Activated CD4-positive, alpha-beta T cell treated with anti-CD3 and anti-CD28 coated beads, Interleukin-2, amount 10 ng/mL, durations not matched to agents 7 days and 5 days (primary cell): ENCODE measurements at places on chromosomes 12 and 14. TPM values are rescaled to one million over a fixed set of nuclear protein-coding genes. Genes with fewer than 3 reads are reported as not detected.

Gene NRL
- total RNA-seq, result 3.3 TPM

Gene PPP1R36
- total RNA-seq, result 0.50 TPM

GRCh38 chr14:64681796-64682710 is 22.2 kb upstream of the PLEKHG3 start:
- no peaks in the 10 kb centered on the region for H3K36me3 ChIP-seq
- no peak for DNase-seq
- no peak overlapping the region for H3K4me3 ChIP-seq
- peaks cover 23% of the 10 kb centered on the region for H3K4me1 ChIP-seq

DNA sequence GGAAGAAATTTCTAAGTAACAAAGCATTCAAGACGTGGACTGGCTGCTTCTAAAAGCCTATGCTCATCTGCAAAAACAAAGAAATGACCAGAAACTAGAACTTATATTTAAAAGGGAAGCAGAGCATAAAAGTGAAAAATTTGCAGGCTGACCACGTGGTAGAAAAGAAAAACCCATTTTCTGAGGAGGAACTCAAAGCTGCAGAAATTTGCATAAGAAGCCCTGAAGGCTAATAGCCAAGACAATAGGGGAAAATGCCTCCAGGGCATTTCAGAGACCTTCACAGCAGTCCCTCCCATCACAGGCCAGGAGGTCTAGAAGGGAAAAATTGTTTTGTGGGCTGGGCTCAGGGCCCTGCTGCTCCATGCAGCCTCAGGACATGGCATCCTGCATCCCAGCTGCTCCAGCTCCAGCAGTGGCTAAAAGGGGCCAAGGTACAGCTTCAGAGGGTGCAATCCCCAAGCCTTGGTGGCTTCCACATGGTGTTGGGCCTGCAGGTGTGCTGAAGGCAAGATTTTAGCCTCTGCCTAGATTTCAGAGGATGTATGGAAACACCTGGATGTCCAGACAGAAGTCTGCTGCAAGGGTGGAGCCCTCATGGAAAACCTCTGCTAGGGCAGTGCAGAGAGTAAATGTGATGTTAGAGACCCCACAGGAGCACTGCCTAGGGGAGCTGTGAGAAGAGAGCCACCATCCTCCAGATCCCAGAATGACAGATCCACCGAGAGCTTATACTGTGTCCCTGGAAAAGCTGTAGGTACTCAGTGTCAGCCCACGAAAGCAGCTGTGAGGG is 55.5 kb downstream of the CHGA start:
- peaks cover 2% of the 10 kb centered on the region for H3K4me1 ChIP-seq
- DNase-seq, result no peak
- no peak overlapping the region for H3K27ac ChIP-seq
- no peak overlapping the region for H3K4me3 ChIP-seq
- no peaks in the 10 kb centered on the region for H3K27me3 ChIP-seq

- H3K27me3 ChIP-seq, result no peaks in the 10 kb centered on the region
- H3K36me3 ChIP-seq, result peaks cover 33% of the 10 kb centered on the region
- DNase-seq, result no peak
- H3K27ac ChIP-seq, result peak overlapping the region; percentile 95
- H3K4me1 ChIP-seq, result peaks cover 61% of the 10 kb centered on the region
Measured at GRCh38 chr14:51845811-51846210, 14.6 kb upstream of the GNG2 start.

DNA sequence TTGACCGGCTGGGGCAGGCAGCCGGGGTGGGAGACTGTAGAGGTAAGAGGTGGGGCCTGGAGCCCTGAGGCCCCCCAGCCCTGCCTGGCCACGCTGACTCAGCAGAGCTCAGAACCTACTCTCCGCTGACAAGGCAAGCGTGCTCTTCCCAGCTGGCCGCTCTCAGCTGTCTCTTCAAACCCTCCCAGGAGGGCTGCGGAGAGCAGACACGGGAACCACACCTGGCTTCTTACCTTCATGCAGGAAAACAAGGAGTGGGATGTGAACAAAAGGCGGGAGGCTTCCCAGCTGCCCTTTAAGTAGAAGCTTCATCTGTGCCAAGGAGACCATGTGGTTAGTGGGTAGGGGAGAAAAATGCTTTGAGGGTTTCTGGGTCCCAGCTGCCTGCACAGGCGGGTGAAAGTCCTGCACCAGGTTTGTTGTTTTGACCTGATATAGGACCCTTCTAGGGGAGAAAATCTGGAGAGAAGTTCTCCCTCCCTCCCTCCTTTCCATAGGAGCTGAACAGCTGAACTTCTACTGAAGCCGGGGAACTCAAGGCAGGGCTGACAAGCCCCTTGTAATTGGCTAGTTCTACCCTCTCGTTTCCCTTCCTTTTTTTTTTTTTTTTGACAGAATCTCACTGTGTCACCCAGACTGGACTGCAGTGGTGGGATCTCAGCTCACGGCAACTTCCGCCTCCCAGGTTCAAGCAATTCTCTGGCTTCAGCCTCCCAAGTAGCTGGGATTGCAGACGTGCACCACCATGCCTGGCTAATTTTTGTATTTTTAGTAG is 12.8 kb upstream of the TESC start:
- H3K36me3 ChIP-seq, result no peaks in the 10 kb centered on the region
- H3K27ac ChIP-seq, result no peak overlapping the region
- no peak overlapping the region for H3K4me3 ChIP-seq
- H3K4me1 ChIP-seq, result no peaks in the 10 kb centered on the region
- no peak for DNase-seq
- H3K27me3 ChIP-seq, result peaks cover 7% of the 10 kb centered on the region

GRCh38 chr12:51726931-51727330 is 121.6 kb downstream of the FIGNL2 start:
- peaks cover 46% of the 10 kb centered on the region for H3K27me3 ChIP-seq
- no peak for DNase-seq
- no peak overlapping the region for H3K27ac ChIP-seq
- H3K4me1 ChIP-seq, result peaks cover 2% of the 10 kb centered on the region
- H3K36me3 ChIP-seq, result no peaks in the 10 kb centered on the region

DNA sequence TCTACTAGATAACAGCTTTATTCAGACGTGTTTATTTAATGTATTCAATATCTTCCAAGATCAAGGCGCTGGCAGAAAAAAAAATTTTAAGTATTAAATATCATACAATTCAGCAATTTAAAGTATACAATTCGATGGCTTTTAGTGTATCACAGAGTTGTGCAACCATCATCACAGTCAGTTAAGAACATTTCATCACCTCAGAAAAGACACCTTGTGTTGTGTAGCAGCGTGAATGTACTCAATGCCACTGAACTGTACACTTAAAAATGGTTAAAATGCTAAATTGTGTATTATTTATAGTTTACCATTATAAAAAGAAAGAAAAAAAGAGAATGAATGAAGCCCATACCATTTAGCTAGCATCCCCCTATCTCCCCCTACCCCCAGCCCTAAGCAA is 96.4 kb downstream of the RIN3 start:
- H3K4me3 ChIP-seq, result no peak overlapping the region
- peaks cover 19% of the 10 kb centered on the region for H3K36me3 ChIP-seq
- H3K27ac ChIP-seq, result no peak overlapping the region
- H3K4me1 ChIP-seq, result peaks cover 48% of the 10 kb centered on the region
- DNase-seq, result no peak

GRCh38 chr12:123127182-123127495 is 23.8 kb downstream of the PITPNM2 start:
- DNase-seq, result no peak
- no peak overlapping the region for H3K4me3 ChIP-seq
- peaks cover under 1% of the 10 kb centered on the region for H3K36me3 ChIP-seq
- H3K27me3 ChIP-seq, result no peaks in the 10 kb centered on the region
- peaks cover 32% of the 10 kb centered on the region for H3K4me1 ChIP-seq

Gene SIX6
- not detected for total RNA-seq

Gene PRKD1
- total RNA-seq, result not detected

Gene HCAR2
- total RNA-seq, result not detected

DNA sequence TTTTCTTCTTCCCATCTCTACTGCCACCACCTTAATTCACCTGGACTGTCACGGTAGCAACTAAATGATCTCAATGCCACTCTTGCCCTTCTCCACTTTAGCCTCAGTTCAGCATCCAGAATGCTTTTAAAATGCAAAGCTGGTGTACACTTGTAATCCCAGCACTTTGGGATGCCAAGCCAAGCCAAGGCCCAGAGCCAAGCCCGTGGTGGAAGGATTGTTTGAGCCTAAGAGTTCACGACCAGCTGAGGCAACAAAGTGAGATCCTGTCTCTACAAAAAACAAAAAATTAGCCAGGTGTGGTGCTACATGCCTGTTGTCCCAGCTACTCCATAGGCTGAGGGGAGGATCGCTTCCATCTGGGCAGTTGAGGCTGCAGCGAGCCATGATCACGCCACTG is 5.9 kb downstream of the CIPC start:
- H3K4me1 ChIP-seq, result peaks cover 22% of the 10 kb centered on the region
- H3K27me3 ChIP-seq, result no peaks in the 10 kb centered on the region
- no peak overlapping the region for H3K4me3 ChIP-seq
- peaks cover 10% of the 10 kb centered on the region for H3K36me3 ChIP-seq
- no peak overlapping the region for H3K27ac ChIP-seq

GRCh38 chr12:54588110-54588889 is at the start of gene PPP1R1A:
TSS of gene PPP1R1A (minus strand) at chr12:54588659. CDS start at chr12:54588488, 171 bp downstream.
- peak within 1 kb of the TSS; percentile 3 for H3K4me3 ChIP-seq
- H3K4me1 ChIP-seq, result peaks cover 7% of the 10 kb centered on the region
- peaks cover 67% of the 10 kb centered on the region for H3K27me3 ChIP-seq

DNA sequence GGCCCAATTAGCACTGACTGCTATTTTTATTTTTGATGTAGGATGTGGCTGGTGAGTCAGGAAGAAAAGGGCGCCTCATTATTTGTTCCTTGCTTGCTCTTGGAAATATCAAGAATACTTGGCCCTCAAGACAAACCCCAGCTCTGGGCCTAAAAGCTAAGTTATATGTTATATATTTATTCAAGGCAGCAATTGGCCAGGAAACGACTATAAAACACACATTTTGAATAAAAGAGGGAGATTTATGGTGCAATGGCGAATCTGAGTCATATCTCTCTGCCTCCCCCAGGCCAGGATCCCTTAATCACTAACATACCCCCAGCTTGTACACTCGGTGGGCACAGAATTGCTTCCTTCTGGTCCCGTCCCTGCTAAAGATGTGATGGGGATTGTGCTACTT is 63.3 kb downstream of the TBX5 start:
- H3K4me1 ChIP-seq, result no peaks in the 10 kb centered on the region
- no peak overlapping the region for H3K27ac ChIP-seq
- H3K36me3 ChIP-seq, result no peaks in the 10 kb centered on the region
- H3K4me3 ChIP-seq, result no peak overlapping the region
- DNase-seq, result no peak
- no peaks in the 10 kb centered on the region for H3K27me3 ChIP-seq

Gene RPAP3
- 40.3 TPM for total RNA-seq

- peaks cover 4% of the 10 kb centered on the region for H3K27me3 ChIP-seq
- H3K36me3 ChIP-seq, result no peaks in the 10 kb centered on the region
- H3K4me1 ChIP-seq, result no peaks in the 10 kb centered on the region
- H3K4me3 ChIP-seq, result no peak overlapping the region
- no peak for DNase-seq
- no peak overlapping the region for H3K27ac ChIP-seq
Measured at GRCh38 chr12:66978802-66979201, 290.4 kb upstream of the CAND1 start.

Gene ADCY4
- 4.1 TPM for total RNA-seq

DNA sequence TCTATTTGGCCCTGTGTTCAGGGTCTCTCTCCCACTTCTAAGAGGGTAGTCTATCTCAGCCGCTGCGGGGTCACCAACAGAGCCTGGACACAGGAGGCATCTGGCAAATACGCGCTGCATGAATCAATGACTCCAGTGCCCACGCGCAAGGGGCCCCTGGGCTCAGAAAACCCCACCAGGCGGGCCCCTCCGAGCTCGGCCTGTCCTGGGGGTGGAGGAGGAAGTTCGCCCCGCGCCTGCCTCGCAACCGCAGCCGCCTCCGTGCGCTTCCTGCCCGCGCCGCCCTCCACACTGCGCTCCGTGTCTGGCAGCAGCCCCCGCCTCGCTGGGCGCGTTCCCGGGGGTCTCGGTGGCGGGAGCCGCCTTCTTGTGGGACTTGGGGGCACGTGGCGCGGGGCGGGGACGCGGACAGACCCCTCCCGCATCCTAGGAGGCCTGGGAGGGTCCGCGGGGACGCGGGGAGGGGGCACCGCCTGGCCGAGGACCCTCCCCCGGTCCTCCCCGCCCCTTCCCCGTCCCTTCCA is 811 bp upstream of the FBRSL1 start:
- no peaks in the 10 kb centered on the region for H3K27me3 ChIP-seq
- peaks cover 10% of the 10 kb centered on the region for H3K36me3 ChIP-seq
- peak overlapping the region; percentile 98 for H3K27ac ChIP-seq
- peak overlapping the region; percentile 86 for H3K4me3 ChIP-seq

GRCh38 chr12:78959556-78959955 is 95.0 kb downstream of the SYT1 start:
- no peaks in the 10 kb centered on the region for H3K4me1 ChIP-seq
- H3K4me3 ChIP-seq, result no peak overlapping the region
- DNase-seq, result no peak
- no peak overlapping the region for H3K27ac ChIP-seq
- H3K36me3 ChIP-seq, result no peaks in the 10 kb centered on the region
- no peaks in the 10 kb centered on the region for H3K27me3 ChIP-seq

DNA sequence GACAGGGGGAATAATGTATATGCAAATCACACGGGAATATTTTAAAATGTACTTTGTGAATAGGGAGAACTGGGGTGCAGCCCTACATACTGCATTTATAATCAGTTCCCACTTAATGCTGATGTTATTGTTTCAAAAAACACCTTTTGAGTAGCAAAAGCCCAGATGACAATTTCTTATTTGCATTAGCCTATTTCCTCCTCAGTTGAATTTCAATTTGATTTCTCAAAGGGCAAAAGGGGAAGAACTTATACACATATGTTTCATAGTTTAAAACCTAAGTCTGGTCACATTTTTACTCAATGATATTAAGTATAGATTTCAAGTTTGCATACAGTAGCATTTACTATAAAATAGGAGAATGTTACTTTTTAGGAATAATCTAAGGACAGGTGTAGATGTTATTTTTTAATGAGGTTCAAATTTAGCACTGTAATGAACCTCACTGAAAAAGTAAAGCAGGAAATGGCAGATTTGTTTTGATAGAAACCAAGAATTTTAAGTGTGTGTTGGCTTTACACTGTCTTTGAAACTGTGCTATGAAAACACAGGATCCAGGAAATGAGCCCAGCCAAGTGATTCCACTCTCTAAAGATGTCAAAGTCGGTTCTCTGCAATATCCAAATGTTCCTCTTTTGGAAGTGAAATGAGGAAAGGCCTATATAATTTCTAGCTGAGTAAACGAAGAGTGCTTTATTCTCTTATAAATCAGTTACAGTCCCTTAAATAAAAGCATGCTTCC is 367.4 kb downstream of the BTG1 start:
- DNase-seq, result peak; percentile 19
- H3K4me3 ChIP-seq, result peak overlapping the region; percentile 45
- H3K4me1 ChIP-seq, result peaks cover 34% of the 10 kb centered on the region
- no peaks in the 10 kb centered on the region for H3K27me3 ChIP-seq
- H3K36me3 ChIP-seq, result peaks cover 3% of the 10 kb centered on the region

Gene C12orf50
- total RNA-seq, result not detected

GRCh38 chr14:92686900-92687427 is 61.5 kb downstream of the LGMN start:
- H3K36me3 ChIP-seq, result peaks cover 28% of the 10 kb centered on the region
- DNase-seq, result peak; percentile 60
- peaks cover 2% of the 10 kb centered on the region for H3K4me1 ChIP-seq

Gene ACSS3
- total RNA-seq, result not detected

Gene FGD4
- total RNA-seq, result 0.22 TPM

GRCh38 chr12:49461221-49461620 is 77.6 kb upstream of the KCNH3 start:
- no peaks in the 10 kb centered on the region for H3K4me1 ChIP-seq
- no peak overlapping the region for H3K27ac ChIP-seq
- no peak for DNase-seq
- no peaks in the 10 kb centered on the region for H3K27me3 ChIP-seq
- H3K4me3 ChIP-seq, result no peak overlapping the region

Gene CACNA1C
- 0.12 TPM for total RNA-seq

Gene KRT85
- not detected for total RNA-seq

- H3K27ac ChIP-seq, result no peak overlapping the region
- no peaks in the 10 kb centered on the region for H3K27me3 ChIP-seq
- DNase-seq, result no peak
Measured at GRCh38 chr12:53067993-53068770, 11.0 kb downstream of the SPRYD3 start.
